NCI-H1694 (cell line): ENCODE measurements at places on chromosomes 7 and 10.
A peak's percentile ranks its signal among the peaks of the same experiment; 100 is the strongest.

- no peak for DNase-seq
Observed at GRCh38 chr7:112995059-112995824, 91.4 kb downstream of the GPR85 start.

- peak; percentile 50 for DNase-seq
Observed at GRCh38 chr7:3272691-3273141, 28.3 kb upstream of the SDK1 start.

DNA sequence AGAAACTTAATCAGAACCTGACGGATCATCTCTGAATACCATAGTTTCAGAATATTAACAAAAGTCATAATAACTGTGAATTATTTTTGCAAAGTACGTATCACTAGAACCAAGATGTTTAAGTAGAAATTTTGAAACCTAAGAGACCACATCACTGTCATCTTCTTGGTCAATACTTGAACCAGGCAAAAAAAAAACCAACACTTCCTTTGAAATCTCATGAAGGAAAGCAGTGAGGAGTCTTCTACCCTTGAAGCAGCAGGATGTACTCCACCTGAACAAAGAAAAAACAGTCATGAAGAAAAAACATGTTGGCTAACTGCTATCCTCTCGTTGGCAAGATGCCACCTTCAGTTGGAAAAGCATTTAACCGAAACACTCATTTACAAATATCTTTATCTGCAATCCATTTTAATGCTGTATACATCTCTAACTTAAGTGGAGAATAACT, 82.4 kb downstream of the SRPK2 start:
- no peak for DNase-seq

- DNase-seq, result peak; percentile 49
Observed at GRCh38 chr10:100267239-100268104, at the start of gene CWF19L1. Gene CWF19L1, minus strand, starts transcription at chr10:100267638. Its CDS starts 45 bp downstream, at chr10:100267593.

DNA sequence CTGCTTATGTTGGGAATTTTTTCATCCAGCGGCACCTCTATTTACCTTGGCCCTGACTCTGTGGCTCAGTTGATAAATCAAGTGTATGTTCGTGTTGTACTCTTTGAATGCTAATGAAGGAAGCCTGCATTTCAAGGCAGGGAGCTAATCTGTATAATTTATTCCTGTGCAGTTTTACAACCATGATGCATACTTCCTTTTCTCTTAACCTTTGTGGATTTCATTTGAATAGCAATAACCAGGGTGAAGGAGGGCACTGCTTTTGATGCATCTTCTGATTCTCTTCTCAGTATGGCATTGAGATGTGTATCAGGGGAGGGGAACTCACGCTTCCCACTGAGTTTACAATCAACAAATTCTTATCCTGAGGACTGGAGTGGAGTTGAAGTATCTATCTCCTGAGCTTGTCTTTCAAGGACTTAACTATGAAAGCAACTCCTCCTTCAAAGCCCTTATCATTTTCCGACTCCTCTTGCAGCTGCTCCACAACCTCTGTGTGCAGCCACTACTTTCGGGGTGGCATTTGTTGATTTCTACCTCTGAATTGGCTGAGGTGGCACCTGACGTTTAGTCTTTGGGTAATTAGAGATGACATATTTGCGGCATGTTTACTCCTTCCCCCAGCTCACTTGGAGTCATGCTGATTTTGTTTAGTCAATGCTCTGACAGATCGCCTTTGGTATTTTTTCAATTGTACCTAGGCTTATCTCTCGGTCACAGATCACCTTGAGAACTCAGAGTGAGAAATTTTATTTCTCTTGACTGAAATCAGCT, 275.2 kb downstream of the PHTF2 start:
- DNase-seq, result no peak

- no peak for DNase-seq
Observed at GRCh38 chr7:20408467-20408826, 77.7 kb downstream of the ITGB8 start.

- no peak for DNase-seq
Observed at GRCh38 chr7:132996581-132997242, 85.2 kb downstream of the CHCHD3 start.

DNA sequence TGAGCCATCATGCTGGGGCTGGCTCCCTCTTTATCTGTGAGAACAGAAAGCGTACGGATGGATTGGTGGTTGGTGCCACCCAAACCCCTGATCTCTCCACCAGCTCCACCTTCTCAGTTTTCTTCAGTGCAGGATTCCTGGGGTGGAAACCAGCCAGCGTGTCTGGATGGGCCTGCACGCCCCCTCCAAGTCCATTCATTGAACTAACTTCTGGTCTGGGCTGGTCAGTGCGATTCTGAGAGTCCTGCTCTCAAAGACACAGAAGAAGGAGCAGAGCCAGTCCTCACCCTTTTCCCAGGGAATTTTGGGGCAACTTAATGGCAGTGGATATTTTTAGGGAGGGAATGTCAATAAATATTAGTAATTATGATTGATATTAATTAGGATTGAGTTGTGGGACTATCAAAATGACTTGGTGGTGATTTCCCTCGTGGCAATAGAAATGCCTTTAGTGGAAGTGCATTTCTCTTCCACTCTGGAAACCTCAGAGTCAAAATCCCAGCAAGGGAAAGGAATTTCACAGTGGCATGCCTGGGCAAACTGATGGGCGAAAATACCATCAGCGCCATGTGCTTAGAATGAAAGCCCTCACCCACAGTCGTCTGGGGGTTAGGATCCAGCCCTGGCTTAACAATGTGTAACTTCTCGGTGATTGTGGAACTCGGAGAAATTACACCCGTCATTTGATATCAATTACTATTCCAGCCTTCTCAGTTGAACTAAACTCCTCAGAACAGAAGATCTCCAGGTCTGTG, 69.3 kb upstream of the EEPD1 start:
- no peak for DNase-seq
